ENCODE measurements at places on chromosomes 4 and X. TPM values are rescaled to one million over a fixed set of nuclear protein-coding genes. Genes with fewer than 3 reads are reported as not detected.

The FHIP1A gene
- polyA plus RNA-seq: 1.3 TPM

DNA sequence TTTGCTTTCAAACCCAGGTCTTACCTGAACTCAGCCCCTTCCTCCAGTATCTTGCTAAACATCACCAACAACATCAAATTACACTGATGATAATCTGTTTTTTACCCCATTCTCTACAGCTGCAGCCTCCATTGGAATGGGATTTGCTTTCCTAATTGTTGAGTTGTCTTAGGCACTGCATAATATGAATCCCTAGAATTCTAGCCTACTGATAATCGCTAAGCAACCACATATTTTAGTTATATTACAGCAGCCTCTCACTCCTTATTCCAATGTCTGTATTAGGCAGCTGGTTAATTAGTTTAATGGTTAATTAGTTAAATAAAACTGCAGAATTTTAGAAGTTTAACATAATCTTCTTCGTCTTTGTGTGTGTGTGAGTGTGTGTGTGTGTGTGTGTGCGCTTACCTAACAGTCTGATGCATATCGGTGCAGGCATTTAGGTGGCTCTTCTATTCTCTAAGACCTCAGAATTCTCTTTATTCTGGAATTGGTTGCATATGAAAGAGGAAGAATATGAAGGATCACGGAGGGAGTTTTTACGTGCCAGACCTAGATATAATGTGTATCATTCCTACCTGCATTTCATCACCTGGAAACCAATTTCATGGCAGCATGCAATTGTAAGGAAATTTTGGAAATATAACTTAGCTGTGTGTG is 5.3 kb upstream of the COMMD8 start:
- no peak for DNase-seq

The FGFBP2 gene
- 0.62 TPM for polyA plus RNA-seq

DNA sequence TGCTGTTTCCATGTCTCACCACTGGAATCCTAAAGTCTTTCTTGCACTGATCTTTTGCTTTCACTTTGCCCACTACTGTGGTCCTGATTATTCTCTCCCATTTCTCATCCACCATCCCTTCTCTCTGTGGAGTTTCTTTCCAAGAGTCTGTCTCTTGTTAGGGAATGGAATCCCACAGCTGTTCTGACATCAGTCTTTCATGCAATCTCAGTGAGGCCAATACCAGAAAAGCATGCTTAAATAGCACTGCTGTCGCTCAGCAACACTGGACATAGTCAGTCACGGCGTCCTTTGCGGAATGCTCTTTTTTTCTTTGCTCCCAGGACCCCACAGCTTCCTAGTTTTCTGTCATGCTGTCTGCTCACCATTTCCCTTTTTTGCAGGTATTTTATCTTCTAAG is 20.1 kb downstream of the SLITRK4 start:
- DNase-seq: no peak

The PIM2 gene
- polyA plus RNA-seq: 14.5 TPM

DNA sequence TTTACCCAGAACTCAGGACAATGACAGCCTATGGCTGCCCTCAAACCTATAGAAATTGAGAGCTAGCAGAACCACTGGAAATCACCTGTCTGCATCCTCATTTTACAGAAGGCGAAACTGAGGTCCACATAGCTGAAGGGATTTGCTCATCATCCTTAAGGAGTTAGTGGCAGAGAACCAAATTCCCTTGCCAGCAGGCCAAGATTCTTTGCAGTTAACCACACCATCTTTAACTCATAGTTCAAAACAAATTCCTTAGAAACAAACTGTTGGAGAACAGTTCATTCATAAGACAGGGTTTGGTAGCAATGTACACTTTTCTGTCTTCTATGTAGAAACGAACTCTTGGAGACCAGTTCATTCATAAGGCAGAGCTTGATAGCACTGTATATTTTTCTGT is 37.9 kb upstream of the RAP2C start:
- no peak for DNase-seq

The ACOX3 gene
- 8.4 TPM for polyA plus RNA-seq

The P2RY8 gene
- 0.08 TPM for polyA plus RNA-seq

DNA sequence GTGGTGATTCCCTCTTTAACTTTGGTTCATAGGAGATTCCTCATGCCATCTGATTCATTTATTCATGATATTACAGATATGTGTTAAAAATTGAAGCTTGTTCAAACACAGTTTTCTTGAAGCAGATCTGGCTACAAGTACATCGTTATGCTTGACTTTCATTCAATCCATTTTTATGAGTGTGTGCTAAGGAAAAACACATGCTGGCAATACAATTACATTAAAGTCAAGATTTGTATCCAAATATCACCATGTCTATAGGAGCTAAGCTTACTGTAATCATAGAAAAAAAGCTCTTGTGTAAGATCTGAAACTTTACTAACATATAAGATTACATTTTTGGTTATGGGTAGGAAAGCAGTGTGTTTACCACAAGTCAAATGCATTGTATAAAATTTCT is 151.8 kb upstream of the FAT1 start:
- no peak for DNase-seq

The JADE1 gene
- polyA plus RNA-seq: 9.1 TPM

GRCh38 chrX:32894679-32895078 is 316.7 kb downstream of the DMD start:
- DNase-seq: no peak

The SMR3B gene
- polyA plus RNA-seq: not detected

- DNase-seq: no peak
These were observed 20.2 kb downstream of the WDR1 start for GRCh38 chr4:10096201-10096977.

The SYTL5 gene
- 0.84 TPM for polyA plus RNA-seq

- DNase-seq: peak; percentile 21
These were observed 623.8 kb upstream of the DIPK2B start for GRCh38 chrX:45824471-45824870.

DNA sequence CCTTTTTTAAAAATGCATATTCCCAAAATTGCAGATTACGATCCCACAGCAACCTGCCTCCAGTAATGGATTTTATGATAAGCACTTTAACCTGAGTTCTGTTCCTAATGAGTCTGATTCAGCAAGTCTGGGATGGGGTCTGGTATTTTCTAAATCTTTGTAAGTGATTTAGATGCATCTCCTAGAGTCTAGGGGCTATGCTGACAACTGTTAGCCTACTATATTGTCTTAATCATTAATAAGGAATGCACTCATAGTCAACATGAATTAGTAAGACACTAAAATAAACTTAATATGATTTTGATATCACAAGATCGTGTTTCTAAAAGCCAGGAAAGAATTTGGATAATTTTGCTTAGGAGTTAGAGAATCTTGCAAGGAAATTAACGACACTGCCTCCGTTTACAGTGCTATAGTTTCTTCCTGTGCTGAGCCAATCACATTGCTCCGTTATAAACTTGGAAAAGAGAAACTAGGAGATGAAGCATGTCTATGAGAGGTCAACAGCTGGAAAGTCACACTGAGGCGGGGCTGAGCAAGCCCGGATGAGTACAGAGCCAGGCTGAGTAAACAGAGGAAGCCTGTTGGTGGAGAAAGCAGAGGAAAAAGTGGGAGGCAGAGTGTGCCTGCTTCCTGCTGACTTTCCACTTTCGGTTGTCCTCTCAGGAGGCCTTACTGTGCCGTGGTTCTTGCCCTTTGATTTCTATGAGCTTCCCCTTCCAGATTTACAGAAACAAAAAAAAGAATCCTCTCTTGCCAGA is 5.4 kb downstream of the SCARB2 start:
- peak; percentile 32 for DNase-seq

- no peak for DNase-seq
These were observed 97.6 kb upstream of the ARSJ start for GRCh38 chr4:114076899-114077570.

GRCh38 chr4:112759313-112759712 is 122.4 kb downstream of the LARP7 start:
- DNase-seq: no peak

GRCh38 chr4:93777081-93777460 is 51.5 kb upstream of the ATOH1 start:
- no peak for DNase-seq

GRCh38 chr4:67632492-67632891 is 68.5 kb downstream of the UBA6 start:
- DNase-seq: no peak

The STATH gene
- not detected for polyA plus RNA-seq

GRCh38 chr4:181688432-181688831 is 554.8 kb upstream of the TENM3 start:
- DNase-seq: no peak

GRCh38 chr4:143701365-143701764 is 890 bp upstream of the FREM3 start:
- no peak for DNase-seq

DNA sequence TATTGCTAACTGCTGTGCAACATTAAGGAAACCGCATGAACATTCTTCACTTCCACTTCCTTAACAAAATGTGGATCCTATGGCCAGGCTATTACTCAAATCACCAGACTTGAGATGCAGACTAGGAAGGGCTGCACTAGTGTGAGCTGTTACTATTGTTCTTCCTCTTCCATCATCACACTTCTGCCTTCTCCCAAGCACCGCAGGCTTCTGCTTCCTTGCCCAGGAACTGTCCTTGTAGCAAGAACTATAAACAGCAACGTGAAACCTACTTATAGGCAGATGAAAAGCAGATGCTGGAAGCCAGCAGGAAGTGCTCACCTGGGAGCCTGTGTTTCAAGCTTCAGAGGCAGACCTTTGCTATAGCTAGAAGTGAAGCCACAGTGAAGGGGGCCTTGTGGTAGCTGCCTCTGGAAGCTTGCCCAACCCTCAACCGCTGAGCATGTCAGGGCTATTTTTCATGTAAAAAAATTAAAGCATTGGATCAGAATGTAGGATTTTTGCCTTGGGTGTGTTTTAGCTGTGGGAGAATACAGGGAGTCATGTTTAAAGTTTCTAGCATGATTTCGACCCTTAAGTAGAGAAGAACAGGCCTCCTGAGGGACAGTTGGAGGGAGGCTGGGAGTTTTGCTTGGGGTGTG is 43.9 kb downstream of the CLNK start:
- DNase-seq: no peak

The NLGN4X gene
- 0.05 TPM for polyA plus RNA-seq

The LONRF3 gene
- polyA plus RNA-seq: 0.07 TPM

DNA sequence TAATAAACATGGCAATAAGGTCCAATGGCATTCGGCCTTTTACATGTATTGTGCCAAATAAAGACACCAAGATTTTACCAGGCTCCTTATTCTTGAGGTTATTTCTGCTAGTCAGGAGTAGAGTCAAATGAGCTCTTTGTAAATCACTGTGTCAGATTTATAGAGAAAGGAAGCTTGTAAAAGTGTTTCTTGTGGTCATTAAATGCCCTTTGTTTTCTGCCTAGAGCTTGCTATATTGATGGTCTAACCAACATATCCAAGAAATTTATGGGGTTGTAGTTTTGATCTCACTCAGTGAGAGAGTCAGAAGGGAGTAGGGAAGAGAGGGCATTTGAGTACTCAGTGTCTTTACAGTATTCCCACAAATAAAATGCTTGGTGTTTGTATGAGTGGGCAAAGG is 86.2 kb upstream of the FRMPD4 start:
- DNase-seq: no peak

DNA sequence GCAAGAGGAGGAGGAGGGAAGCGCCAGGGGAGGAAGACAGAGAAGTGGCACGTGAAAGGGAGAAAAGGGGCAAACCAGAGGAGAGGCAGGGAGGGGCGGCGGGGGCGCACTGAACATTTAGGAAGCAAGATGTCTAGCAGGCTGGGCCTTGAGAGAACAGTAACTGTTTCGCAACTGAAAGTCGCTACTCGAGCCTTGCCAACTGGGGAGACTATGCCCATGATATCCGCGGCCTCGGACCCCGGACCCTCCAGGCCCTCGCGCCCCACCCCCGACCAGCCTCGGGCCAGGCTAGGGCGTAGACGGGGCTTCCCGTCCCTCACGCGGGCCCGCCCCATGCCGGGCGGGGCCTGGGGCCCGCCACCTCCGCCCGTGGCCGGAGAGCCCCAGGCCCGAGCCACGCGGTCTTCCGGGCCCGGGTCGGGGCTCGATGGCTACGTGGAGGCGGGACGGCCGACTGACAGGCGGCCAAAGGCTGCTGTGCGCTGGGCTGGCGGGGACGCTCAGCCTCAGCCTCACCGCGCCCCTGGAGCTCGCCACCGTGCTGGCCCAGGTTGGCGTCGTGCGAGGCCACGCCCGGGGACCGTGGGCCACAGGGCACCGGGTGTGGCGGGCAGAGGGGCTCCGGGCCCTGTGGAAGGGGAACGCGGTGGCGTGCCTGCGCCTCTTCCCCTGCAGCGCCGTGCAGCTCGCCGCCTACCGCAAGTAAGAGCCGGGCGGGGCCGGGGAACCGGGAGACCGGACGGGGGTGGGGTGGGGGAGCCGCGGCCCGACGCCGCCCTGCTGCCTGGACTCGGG is at the start of gene SLC25A43:
SLC25A43 (plus strand) TSS at position 363 of the 798 bp plus-strand sequence; CDS start at position 431, 68 bp downstream.
- peak; percentile 69 for DNase-seq

DNA sequence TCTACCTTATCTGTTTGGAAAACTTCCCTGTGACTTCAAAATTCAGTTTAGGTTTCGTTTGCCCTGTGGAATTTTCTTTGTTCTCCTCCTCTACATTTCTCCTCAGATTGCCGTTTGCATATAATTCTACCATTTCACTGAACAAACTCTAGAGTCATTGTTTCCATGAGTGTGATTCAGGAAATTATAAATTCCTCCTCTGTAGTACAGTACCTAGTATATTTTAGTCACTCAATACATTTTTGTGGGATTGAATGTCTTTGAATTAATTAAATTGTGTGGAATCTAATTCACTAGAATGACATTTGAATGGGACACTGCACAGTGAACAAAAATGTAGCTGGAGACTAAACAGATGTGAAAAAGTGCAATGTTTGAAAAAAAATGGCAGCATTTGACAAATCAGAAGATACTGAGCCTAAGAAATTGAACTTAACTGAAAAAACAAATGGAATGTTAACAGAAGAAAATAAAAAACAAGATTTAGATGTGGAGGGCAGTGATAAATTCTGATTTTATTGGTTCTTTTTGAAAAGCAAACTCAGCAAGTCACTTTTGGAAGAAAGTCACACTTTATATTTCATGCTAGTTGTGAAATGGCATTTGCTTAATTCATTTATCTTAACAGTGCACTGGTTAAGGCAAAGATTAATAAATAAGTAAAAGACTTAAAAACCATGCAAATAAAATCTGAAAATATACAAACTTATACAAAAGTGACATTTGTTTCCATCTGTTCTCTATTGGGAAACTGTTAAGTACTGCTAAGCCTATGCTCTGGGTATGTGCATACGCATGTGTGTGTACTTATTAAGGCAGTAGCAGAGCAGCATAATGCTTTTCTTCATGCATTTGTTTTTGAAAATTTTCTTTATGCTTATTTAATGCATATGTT is 512.3 kb downstream of the FAT4 start:
- DNase-seq: peak; percentile 16

DNA sequence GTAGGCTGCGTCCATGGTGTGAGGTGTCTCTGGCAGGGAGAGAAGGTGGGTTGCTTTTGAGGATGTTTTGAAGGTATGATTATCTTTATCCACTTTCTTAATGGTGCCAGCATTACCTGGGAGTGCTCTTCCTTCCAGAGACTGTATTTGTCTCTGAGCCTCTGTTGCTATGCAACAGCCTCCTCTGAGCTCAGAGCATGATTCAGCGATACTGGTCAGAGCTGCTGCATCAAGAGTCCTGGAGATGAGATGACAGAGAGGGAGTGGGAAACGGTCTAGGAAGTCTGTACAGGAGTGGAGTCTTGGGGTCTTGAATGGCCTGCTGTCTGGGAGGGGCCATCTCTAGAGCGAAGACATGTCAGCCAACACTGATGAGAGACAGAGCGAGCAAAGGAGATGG is 104.4 kb upstream of the RAB40AL start:
- peak; percentile 5 for DNase-seq

The TMEM156 gene
- 0.15 TPM for polyA plus RNA-seq
